ENCODE measurements at places on chromosomes 6 and 20.

DNA sequence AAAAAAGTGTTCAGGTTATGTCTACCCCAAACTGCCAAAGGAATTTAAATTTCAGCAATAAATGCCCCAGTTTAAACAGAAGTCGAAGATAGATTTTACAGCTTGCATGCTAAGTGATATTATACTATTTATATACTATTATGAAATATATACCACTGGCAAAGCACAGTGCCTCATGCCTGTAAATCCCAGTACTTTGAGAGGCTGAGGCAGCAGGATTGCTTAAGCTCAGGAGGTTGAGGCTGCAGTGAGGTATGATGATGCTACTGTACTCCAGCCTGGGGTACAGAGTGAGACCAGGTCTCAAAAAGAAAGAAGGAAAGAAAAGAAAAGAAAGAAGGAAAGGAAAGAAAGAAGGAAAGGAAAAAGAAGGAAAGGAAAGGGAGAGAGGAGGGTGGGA is 102.1 kb downstream of the MTFR2 start:
- no peak for DNase-seq

- no peak for DNase-seq
Measured at GRCh38 chr6:39998126-39998525, 63.9 kb upstream of the MOCS1 start.

DNA sequence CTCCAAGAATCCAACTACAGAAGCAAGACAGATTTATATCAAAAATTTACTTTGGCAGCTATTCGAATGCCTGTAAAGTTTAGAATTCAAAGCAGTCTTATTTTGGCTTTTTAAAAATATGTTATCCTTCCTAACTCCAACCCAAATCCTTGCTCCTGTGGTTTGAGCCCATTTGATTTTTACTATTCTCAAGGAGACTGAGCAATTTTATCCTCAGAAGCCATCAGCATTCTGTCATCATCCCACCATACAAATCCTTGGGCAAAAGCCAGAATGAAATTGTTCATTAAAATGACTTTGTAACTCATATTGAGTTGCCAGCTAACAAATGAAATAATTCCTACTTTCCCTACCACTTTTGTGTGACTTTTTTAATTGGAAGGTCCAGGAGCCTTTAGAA is 392.8 kb downstream of the ADGRB3 start:
- DNase-seq: no peak

DNA sequence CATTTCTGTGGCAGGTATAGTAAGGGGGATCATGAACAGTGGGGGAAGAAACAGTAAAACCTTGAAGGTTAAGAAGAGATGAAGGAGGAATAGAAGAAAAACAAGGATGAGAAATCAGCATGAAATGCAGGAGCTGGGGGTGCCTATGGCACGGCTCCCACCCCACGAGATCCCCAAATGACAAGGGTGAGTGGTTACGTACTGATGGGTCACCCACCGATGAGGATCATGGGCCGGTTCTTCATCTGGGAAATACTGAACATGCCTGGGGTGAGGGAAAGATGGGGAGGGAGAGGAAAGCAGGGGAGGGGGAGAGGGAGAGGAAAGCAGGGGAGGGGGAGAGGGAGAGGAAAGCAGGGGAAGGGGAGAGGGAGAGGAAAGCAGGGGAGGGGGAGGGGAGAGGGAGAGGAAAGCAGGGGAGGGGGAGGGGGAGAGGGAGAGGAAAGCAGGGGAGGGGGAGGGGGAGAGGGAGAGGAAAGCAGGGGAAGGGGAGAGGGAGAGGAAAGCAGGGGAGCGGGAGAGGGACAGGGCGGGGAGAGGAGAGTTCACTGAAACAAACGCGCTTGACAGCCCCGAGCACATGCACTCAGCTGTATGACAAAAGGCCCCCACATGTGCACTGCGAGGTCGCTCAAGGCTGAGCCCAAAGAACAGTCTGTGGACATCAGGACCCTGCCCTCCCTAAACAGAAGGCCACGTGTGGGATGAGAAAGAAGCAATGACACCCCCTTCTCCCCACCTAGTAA is 25.3 kb downstream of the MOCS1 start:
- DNase-seq: no peak

GRCh38 chr6:113127786-113128419 is 729.2 kb upstream of the MARCKS start:
- no peak for DNase-seq

GRCh38 chr6:149335924-149336608 is 18.6 kb downstream of the TAB2 start:
- DNase-seq: no peak

GRCh38 chr6:77037439-77037838 is 425.9 kb downstream of the HTR1B start:
- no peak for DNase-seq

GRCh38 chr6:105035299-105035698 is 78.4 kb downstream of the LIN28B start:
- DNase-seq: no peak

DNA sequence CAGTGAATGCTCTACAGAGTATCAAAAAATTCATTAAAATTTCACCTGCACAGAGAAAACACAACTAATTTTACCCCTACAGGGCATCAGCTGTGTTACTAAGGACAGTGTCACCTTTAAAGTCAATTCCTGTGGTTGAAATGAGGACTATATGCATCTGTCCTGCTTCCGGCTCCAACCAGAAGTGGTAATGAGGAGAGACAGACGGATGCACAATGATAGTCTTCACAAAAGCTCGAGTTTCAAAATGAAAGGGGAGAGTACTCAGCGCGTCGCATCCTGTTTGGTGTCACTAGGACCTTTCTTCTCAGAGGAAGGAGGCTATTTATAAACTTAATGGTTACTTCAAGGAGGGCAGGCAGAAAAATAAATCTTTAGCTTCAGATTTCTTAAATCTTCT is 86.5 kb downstream of the LYRM4 start:
- DNase-seq: no peak

- no peak for DNase-seq
Measured at GRCh38 chr6:2450546-2450945, 205.1 kb upstream of the GMDS start.

DNA sequence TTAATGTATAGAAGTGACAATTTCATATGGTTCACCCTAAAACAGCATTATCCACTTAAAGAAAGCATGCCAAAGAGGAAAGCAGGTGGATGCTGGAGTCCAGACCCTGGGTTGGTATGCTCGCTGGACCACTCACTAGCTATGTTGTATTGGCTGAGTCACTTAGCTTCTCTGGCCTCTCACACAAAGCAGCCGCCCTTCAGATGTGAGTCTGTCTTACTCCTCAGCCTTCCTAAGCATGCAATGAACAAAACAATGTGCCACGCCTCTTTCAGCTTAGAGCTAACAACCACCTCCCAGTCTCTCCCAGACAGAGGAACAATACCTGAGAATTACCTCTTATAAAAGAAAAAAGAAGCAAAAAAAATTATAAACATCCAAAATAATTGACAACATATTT is 29.4 kb downstream of the SIM1 start:
- no peak for DNase-seq

GRCh38 chr6:44925100-44925739 is 402.9 kb upstream of the RUNX2 start:
- no peak for DNase-seq

DNA sequence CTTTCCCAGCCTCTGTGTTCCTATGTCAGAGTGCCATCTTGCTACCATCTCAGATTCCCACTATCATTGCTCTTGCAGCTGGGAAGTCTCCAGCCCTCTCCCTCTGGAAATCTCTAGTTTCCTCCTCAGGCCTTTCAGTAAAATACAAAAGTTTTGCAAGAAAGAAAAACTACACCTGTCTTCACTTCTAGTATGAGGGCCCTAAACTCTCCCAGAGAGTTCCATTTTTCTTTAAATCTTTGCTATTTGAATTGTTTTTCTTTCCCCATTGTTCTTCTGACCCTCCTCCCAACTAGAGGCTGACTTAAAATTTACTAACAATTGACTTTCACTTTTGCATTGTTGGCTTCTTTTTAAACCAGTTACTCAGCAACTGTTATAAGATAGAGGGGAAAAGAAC is 62.8 kb downstream of the LY86 start:
- DNase-seq: no peak

- no peak for DNase-seq
Measured at GRCh38 chr20:23407781-23408464, 13.4 kb downstream of the NAPB start.

DNA sequence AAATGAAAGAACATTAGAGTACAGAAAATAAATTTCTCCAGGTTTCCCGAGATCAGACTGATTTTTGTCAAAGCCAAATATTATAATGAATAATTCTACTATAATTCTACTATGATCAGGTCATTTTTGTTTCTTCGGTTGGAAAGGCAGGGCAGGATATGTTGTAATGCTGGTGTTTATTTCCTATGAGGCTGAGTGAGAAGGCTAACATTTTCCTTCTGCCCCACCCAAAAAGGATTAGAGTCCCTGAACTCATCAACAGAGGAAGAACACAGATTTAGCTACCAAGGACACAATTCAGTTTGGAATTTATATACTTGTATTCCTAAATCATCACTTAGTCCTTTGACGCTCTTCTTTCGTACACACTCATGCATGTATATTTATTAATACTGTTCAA is 318.9 kb downstream of the SYNE1 start:
- no peak for DNase-seq

- no peak for DNase-seq
Measured at GRCh38 chr6:41813469-41813868, 26.0 kb downstream of the TOMM6 start.

DNA sequence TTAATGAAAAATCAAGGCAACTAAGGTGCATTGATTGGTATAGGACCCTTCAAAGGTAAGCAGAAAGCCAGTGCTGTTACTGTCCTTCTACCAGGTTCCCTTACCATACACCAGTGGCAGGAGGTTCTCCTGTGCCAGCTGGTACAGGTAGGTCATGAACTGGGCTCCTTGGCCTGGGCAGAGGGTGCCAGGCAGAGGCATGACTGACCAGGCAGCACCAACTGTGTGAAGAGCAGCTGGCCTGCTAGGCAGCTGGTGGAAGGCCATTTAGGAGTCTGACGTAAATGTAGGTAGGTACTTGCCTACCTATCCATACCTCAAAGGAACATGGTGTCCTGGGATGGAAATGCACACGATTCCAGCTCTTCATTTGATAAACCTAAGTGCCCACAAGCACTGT is 23.3 kb downstream of the PCNA start:
- DNase-seq: no peak

- no peak for DNase-seq
Measured at GRCh38 chr20:47710665-47711045, 74.6 kb downstream of the SULF2 start.

DNA sequence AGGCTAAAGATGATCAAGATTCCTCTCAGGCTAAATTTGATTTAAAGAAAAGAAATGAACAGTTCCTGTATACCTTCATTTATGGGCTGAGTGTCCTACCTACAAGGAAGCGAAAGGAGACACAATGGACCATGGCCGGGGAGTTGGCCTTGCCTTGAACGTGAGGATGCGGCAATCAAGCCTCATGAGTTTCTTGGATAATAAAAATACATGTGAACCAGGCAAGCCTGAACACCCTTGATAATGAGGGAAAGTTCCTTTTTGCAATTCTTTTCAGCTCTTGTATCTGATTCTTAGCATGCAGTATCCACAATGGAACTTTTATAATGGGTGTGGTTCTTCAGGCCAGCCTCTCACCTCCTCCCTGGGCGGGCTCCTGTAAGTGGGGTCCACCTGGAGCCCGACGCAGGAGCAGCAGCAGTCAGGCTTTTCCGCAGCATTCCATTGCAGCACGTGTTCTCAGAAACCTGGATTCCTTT is 83.8 kb downstream of the RNASET2 start:
- DNase-seq: no peak

GRCh38 chr20:48416002-48416401 is 411.8 kb downstream of the PREX1 start:
- no peak for DNase-seq

DNA sequence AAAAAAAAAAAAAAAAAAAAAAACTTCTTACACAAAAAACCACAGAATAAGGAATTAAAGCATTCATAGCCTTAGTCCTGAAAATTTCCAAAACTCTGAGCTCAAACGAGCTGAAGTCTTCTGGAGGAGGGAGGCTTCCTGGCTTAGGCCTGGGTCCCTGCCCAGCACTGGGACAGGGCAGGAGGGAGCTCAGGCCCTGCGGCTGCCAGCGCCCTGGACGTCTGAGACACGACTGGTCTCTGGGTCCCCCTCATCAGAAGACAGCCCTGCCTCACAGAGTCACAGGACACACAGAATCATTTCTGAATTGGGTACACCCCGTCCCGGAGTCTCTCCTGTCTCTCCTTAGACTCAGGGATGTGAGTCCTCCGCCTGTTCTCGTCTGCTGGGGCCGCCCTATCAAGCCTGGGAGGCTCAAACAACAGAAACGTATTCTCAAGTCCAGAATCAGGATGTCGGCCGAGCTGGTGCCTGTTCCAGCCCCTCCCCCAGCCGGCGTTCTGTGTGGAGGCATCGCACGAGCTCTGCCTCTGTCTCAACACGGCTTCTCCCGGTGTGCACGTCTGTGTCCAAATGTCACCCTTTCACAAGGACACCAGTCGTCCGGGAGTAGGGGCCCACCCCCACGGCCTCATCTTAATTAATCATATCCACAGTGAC is 39.4 kb downstream of the ZBTB46 start:
- no peak for DNase-seq

- DNase-seq: no peak
Measured at GRCh38 chr20:57770852-57771720, 61.3 kb upstream of the PMEPA1 start.

DNA sequence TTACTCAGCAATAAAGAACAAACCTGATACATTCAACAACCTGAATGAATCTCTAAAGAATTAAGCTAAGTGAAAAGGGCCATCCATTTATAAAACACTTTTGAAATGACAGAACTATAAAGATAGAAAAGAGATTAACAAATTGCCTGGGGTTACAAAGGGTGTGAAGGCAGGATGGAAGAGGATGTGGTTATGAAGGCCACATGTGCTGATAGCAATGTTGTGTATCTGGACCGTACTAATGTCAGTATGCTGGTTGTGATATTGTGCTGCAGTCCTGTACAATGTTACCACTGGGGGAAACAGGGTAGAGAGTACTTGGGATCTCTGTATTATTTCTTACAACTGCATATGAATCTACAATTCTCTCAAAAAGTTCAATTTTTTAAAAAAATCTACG is 36.4 kb downstream of the ELOVL5 start:
- DNase-seq: no peak

- no peak for DNase-seq
Measured at GRCh38 chr20:711576-711975, 36.0 kb upstream of the SCRT2 start.

DNA sequence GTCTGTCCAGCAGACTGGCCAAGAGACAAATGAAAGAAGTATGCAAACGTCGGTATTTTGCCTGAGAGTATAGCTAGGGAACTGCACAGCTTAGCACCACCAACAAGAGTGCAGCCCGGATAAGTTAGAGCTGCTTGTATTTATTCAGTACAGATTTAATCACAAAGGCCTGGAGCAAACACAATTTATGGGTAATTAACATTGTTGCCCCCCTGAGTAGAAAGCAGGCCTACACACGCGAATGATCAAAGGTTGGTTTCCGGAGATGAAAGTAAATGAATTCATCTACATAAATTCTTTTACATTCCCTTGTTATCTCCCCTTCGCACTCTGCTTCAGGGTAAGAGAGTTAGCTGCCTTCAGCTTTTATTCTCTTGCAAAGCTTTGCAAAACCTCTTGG is 24.7 kb upstream of the CRISP1 start:
- DNase-seq: peak; percentile 43

- no peak for DNase-seq
Measured at GRCh38 chr20:32112841-32113240, 3.3 kb downstream of the TM9SF4 start.

GRCh38 chr6:52591832-52592231 is 15.0 kb upstream of the TRAM2 start:
- DNase-seq: no peak

GRCh38 chr6:24191346-24191745 is 65.3 kb downstream of the NRSN1 start:
- DNase-seq: no peak

Data from H1 (cell line).